Left lung (tissue), 14 donors: ENCODE measurements at places on chromosomes 5 and 9.

GRCh38 chr9:125949703-125950460 lies 202.7 kb downstream of the PBX3 start:
- no peak for DNase-seq

DNA sequence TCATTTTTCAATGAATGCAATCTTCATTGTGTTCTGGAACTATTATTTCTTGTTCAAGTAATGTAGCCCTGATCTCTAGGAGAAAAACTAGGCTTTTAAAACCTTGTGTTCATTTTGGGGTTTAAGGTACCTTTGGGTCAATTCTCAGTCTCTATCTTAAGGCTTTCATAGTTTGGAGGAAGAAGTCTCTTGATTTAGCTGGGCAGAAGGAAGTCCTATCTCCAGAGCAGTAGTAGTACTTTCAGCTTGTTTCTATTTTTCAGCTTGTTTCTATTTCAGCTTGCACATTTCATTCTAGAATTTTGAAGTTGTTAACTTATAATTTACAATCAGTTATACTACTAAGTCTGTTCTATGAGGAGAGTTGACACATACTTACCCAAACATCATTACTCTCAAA lies 15.2 kb downstream of the CSNK1G3 start:
- DNase-seq, result no peak

- peak; percentile 89 for DNase-seq
These were observed at the start of gene RACK1 for GRCh38 chr5:181243564-181244343. RACK1 (minus strand) TSS chr5:181243906; CDS start chr5:181243800, 106 bp downstream.

DNA sequence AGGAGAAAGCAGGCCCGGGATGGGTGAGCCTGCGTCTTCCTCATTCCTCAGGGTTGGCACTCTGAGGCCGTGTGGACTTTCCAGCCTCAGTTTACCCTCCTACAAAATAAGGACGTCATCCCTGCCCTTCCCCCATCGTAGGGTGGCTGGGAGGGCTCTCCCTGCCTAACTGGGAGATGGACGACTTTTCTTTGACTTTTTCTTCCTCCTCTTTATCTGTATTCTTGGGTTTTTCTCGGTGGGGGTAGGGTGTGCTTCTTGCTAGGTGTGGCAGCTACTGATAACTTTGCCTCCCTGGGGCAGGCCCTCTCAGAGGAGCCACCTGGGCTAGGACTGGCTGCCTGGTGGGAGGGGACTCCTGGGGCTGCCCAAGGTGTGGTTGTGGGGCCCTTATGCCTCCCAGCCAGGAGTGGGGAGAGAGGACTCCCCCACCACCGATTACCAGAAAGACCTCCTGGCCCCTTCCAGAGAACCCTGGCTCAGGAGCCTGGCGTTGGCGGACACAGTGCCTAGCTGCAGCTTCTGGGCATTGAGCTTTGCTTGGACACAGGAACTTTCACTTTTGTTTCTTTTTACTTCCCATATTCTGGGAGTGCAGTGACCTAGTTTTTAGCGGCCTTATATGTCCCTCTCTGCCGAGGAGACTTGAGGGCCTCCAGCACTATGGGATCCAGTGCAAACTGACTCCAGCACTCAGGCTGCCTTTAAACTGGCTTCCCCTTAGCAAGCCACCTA lies 6.1 kb downstream of the GLIPR2 start:
- DNase-seq, result no peak

GRCh38 chr9:102497709-102498108 lies 497.4 kb upstream of the CYLC2 start:
- no peak for DNase-seq

DNA sequence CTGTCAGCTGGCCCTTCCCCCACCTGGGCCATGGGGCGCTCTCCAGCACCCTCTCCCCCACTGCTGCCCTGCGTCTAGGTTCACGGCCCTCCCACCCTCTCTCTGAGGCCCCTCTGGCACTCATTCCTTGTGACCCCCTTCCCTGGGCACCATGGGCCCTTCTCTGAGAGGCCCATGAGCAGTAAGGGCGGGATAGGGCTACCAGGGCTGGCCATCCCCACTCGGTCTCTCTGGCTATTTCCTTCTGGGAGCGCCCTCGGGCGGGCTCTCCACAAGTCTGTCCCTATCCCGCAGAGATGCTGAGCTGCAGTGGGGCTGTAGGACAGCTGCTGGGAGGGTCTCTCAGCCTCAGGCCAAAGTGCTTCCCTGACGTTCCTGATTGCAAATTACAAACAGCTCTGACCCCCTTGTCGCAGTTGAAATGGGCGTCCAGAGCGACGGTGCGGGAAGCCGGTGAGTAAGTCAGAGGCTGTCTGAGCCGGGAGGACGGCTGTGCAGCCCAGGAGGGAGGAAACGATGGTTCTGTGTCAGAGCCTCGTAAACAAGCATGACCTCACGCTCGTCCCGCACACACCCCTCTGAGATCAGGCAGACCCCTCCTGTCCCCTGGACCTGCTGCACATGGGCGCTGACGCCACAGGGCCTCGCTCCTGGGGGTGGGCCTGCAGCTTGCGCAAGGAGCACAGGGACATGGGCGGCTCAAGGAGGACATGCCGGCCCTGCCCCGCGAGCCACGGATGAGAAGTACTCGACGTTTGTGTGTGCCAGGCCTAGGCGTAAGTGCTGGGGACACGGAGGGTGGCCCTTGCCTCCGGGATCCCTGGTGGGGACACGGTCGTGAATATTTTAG lies 36.3 kb upstream of the GFPT2 start:
- DNase-seq, result no peak

GRCh38 chr9:133990366-133991213 lies 1.5 kb downstream of the VAV2 start:
- peak; percentile 78 for DNase-seq

DNA sequence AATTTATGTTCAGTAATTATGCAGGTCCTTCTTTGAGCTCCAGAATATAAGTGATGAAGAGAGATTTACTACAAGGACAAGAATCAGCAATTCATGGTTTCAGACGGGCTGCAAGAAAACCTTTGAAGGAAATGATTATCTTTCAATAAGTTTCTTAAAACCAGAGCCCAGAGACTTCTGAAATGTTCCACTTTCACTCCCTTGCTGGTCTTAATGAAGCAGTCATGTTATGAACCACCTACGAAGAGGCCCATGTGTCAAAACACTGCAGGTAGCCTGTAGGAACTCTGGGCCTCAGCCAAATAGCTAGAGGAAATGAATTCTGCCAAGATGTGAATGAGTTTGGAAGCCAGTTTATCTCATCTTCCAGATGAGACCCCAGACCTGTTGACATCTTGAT lies 505.9 kb upstream of the MEF2C start:
- DNase-seq, result no peak

- no peak for DNase-seq
These were observed 57.7 kb downstream of the DCP2 start for GRCh38 chr5:113034182-113034773.

DNA sequence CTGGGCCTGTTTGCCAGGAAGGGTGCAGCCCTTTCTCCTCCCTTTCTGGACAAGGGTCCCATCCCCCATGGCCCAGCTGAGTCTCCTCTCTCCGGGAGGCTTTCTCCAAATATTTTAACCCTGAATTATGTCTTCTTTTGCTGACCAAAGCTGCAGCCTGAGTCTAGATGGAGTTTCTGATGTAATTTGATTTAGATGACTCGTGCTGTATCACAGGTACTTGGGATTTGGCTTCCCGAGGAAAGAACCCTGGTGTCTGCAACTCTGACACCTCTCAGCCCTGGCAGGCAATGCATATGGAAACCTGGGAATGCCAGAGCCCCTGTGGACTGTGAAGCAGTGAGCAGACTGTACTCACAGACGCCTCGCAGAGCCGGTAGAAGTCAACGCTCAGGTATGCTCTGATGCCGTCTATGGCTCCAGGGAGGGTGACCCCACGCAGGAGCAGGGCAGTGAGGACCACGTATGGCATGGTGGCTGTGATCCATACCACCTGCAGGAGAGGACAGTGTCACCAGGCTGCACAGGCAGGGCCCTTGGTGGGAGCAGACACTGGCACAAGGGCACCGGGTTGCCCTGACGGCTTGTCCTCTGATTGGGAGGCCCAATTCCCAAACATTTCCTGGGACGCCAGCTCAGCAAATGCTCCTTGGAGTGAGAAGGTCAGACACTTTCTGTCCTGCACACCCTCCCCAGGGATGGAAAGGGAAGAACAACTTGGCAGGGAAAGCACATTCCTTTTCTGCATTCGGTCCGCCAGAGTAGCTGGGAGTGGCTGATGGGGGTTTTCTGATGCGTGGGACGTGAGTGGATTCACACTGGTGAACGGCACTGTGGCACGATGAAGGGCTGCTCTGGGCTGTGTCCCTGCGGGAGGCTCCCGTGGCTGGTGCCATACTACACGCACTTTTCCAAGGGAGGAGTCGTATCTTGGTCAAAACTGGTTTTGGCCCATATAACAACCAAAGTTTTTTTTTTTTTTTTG lies 24.7 kb downstream of the SLC6A3 start:
- DNase-seq, result peak; percentile 28

GRCh38 chr9:134325813-134326723 lies at the start of gene RXRA:
RXRA (plus strand) TSS chr9:134326455; CDS start chr9:134326632, 177 bp downstream.
- peak; percentile 94 for DNase-seq
